Stimulated activated CD4-positive, alpha-beta T cell treated with anti-CD3 and anti-CD28 coated beads, Interleukin-1b, Interleukin-23, amount 100 ng/mL, for 4 hours (primary cell): ENCODE measurements at places on chromosomes 12 and 14.

DNA sequence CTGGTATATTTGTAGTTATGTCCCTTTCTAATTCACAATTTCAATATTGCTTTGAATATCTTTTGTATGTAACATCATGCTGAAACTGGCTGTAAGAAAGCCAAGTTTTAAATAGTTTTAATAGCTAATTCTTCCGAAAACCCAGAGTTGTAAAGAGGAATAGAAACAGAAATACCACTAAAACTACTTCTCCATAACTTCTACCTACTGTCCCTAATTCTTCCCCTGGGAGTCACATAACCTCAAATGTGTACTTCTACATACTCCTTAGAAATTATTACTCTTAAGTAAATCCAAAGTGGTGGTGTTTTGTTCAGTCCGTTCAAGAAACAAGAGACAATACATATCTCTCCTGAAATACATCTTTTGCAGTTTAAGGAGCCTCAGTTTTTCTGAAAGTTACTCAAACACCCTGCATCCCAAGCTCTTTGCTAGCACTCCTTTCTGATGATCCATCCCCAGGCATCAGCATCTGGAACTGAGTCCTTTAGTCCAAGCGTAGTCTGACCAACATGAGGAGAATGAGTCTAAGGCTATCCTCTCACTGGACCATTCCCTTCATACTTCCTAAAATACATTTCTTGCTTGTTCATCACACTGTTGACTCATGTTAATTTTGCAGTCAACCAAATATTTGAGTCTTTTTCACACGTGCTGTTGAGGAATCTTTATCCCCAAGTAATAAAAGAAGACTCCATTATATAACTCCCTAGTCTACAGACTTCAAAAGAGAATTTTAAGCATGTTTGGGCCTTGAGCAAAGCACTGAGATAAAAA lies 214.3 kb upstream of the NUDT4 start:
- no peak for DNase-seq

DNA sequence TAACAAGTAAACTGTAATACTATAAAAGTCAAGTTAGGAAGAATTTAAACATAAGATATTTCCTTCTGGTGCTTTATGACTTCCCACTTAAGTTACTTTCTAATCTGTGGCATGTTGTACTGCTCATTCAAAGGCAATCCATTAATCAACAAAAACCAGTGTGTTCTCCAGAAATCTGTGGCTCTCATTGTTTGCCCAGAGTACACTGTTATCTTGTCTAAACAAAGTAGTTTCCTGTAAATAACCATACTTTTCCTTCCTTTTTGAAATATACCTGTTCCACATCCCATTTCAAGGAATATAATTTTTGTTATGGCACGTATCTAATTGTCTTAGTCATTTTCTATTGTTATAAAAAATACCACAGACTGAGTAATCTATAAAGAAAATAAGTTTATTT lies 184.1 kb downstream of the CCER1 start:
- no peak for DNase-seq

DNA sequence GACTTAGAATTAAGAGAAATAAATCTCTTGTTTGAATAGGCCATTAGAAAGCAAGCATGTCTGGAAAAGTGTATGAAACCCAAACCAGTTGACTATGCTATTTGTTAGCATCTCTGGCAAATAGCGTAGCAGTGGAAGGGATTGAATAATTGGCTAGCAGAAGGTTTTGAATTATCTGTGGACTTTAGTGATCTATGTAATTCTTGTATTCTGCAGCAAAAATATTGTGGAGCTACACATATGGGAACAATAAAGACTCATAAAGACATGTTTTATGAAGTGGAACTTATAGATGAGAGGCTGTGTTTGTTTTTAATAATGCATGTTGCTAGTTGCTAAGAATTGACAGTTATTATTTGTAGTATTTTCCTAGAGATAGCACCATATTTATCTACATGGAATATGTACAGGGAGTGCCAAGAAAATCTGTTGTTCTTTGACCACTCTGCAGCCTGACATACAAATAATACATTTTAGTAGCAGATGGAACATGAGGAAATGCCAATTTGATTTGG lies 4.7 kb downstream of the SRGAP1 start:
- no peak for DNase-seq

DNA sequence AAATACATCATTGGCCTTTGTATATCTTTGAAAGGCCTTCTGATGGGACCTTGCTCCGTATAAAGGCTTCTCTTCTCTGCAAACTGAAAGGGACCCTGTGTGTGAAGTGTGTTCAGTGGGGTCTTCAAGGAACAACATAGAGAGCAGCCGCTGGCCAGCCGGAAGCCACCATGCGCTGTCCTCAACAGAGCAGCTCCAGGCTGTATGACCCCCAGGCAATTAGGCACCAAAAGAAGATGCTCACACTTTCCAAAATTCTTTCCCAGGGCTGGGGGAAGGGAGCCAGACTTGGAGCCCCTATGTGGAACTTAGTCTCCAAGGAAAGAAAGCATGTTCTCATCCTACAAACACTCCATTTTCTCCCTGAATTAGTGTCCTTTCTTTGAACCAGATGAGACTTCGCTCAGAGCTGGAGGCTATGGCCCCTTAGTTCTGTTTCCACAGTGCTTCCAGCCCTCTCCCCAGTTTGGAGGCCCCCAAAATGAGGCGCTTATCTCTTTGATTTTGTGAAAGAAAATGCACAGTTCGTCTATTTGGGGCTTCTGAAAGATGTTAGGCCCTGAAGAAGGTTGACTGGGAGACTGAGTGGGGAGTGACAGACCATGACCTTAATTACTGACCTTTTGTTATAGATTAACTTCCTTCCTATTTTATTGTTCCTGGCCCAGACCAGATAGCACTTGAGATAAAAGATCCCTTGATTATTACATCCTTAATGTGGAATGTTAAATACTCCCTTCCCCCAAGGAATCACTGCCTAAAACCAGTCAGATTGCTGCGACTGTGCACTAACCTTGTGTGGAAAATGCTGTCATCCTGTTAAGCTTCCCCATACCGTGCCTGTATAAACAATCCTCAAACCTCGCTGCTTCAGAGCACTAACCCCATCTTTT lies 128.3 kb upstream of the FGD4 start:
- no peak for DNase-seq

- no peak for DNase-seq
Observed at GRCh38 chr12:99549651-99550050, 97.9 kb upstream of the GARIN6 start.

DNA sequence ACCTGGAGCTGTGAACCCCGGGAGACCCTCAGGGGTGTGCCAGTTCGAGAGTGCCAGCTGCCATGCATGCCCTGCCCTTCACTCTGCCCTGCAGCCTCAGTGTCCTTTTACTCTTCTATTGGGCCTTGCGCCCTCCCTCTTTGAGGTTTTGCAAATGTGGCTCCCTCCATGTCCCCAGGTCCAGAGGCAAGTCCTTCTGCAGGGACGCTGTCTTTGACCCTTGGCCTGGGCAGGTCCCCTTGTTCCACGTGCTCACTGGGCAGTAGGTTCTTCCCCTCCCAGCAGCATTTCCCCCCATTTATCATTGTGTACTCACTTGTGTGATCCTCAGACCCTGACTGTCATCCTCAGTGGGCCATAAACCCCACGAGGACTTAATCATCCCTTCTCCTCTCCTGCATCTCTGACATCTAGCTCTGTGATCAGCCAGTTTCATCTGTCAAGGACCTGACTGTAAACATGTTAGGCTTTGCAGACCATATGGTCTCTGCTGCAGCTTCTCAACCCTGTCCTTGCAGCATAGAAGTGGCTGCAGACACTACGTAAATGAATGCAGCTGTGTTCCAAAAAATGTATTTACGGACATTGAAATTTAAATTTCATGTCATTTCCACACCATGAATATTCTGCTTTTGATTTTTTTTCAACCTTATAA lies 36.6 kb downstream of the TSPAN9 start:
- DNase-seq: no peak

- no peak for DNase-seq
Observed at GRCh38 chr14:92225731-92226130, 97.2 kb upstream of the SLC24A4 start.

DNA sequence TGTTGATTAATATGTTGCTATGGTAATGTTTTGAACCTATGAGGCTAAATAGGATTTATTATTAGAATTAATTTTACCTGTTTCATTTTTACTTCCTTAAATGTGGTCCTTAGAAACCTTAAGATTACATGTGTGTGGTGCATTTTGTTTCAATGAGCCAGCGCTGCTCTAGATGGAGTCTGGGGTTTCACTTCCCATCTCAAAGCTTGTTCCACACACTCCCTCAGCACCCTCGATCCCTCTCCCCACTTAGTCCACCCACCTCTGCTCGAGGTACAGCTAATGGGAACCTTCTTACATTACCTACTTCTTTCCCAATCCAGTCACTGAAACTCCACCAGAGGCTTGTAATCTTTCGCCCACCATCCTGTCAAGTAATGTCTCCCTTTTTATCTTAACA lies 205.2 kb downstream of the PAX9 start:
- DNase-seq: no peak

DNA sequence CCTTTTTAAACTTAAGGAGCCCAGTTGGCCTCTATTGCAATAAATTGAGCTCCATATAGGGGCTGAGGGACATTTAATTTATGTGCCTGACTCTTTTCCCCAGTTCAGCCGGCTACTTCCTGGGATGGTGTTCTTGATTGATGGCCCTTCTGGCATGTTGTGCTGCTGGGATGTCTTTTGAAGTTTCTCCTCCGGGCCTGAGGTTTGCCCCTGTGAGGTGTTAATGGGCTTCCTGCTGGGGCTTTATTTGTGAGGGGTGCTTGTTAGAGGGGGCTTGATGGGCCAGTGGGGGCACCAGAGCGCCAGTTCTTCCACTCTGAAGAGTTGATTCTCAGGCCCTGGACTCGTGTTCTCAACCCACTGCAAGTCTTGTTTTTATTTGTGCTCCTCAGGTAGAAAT lies 69.6 kb downstream of the CHST11 start:
- DNase-seq: no peak

DNA sequence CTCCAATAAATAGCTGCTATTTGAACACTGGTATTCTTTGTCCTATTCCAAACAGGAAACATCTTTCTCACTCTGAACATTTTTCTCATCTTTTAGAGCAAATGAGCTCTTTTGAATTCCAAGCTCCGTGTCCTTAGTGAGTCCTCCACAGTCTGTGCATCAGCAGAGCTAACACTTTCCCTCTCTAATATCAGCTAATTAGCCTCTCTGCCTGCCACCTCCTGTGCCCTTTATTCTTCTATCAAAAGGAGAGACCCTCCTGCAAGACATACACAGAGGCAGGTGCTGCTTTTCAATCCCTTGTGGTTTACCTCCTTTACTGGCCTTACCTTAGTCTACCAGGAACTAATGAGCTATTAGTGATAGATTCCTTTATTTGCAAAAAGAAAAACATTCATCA lies 178.5 kb downstream of the SLC35F4 start:
- DNase-seq: no peak

DNA sequence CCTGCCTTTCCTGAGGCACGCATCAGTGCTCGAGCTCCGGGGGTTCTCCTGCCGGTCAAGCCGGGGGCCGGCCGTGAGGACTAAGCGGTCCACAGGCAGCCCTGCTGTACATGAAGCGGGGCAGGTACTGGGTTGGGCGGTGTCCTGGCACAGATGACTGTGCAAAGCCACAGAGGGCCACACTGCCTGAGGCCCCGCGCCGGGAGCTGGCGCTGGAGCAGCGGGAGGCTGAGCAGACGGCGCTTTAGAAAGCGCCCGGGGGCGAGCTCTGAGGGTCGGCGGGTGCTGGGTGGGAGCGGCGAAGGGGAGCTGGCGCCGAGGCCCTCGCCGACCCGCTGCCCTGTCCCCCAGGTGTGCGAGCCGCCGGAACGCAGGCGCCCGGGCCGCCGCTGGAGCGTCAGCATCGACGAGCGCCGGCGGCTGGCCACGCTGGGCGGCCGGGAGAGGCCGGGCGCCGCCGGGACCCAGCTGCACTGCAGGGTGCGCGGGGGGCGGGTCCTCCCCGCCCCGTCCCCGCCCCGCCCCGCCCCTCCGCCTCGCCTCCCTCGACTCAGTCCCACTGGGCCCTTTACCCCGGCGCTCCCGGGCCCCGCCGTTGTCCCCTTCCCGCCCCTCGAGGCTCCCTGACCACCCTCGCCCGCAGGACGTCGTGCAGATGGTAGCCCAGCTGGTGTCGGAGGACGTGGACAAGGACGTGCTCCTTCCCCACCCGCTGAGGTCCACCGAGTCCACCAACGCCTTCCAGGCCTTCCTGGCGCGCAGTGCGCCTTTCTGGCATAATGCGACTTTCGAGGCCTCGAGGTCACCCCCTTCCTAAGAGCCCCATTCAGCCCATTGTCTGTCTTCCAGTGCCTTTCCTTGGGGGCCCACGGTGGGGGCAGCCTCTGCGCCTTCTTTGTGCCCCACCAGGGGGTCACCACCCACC lies 8.3 kb upstream of the MTA1 start:
- no peak for DNase-seq

GRCh38 chr12:45601390-45601789 lies 128.1 kb upstream of the ARID2 start:
- DNase-seq: no peak

DNA sequence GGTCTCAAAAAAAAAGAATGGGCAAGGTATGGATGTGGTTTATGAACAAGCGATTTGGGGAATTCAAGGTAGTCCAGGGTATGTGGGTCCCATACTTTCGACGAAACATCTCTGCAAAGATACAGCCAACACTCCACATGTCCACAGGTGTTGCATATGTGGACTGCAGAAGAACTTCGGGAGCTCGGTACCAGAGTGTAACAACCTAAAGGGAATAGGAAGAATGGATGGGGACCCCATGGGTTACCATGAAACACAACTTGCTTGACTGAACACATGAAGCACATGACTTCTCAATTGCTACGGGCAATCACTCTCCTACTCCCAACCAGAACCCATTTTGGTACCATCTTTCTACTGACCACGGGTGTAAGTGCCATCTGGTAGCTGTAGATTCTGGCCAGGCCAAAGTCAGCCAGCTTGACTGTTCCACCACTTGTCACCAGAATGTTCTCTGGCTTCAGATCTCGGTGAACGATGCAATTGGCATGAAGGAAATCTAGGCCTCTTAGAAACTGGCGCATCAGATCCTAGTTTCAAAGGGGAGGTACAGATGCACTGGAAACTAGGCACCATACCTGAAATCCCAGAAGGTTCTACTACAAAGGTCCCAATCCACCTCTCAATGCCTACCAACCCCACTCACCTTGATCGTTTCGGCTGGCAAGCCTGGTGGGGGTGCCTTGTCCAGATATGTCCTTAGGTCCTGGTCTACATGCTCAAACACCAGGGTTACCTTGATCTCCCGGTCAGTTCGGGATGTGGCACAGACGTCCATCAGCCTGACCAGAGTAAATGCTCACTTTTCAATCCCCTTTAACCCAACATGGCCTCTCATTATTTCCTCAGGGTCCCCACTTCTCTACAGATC lies 1.3 kb downstream of the CDK4 start:
- no peak for DNase-seq
